ACHN (cell line): ENCODE measurements at places on chromosomes 13 and 19.
A peak's percentile ranks its signal among the peaks of the same experiment; 100 is the strongest.

- DNase-seq = no peak
Observed at GRCh38 chr19:35703343-35703742, 1.0 kb upstream of the ZBTB32 start.

DNA sequence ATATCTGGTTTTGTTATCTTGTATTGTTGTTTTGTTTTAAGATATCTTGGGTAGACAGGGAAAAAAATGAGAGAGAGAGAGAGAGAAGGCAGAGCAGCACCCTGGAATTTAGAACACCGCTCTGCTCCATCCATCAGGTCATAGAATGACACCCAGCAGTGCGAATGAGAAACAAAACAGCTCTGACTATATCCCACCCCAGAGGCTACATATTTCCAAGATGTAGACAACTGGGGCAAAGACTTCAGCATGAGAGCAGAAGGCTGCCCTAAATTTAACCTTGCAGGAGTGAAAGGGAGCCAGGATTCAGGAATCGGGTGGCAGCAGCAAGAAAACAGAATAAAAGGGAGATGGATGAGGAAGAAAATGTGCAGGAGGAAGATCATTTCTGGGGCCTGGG lies 46.5 kb downstream of the TNFSF13B start:
- no peak for DNase-seq

DNA sequence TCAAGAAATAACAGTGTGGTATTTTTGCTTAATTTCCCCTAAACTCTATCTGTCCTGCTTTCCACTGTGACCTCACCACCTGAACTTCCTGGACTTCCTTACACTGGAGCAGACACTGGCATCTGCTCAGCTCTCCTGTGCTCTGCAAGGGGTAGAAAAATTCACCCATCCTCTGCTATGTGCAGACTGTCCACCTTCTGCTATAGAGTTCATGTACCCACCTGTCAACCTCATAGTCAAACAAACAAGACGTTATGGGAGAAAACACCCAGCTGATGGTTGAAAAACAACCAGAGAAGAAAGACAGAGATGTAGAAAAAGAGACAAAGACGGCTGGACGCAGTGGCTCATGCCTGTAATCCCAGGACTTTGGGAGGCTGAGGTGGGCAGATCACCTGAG lies 12.2 kb downstream of the LAIR1 start:
- DNase-seq = no peak

DNA sequence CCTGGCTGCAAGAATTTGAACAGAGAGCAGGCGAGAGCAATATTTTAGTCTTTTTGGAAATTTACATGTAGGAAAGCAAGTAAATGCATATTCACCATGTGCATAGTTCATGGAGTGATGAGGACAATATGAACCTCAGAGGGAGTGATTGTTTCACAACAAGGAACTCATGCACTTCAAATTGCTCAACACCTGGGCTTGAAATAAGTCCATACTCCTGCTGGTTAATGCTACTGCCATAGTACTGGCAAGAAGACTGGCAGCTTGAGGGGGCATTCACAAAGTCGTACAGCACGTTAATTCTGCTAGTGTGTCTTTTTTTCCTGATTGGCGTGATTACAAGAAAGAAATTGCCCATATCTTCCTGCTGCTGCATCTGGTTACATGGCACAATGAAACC lies 267.6 kb downstream of the PCDH17 start:
- DNase-seq = no peak

DNA sequence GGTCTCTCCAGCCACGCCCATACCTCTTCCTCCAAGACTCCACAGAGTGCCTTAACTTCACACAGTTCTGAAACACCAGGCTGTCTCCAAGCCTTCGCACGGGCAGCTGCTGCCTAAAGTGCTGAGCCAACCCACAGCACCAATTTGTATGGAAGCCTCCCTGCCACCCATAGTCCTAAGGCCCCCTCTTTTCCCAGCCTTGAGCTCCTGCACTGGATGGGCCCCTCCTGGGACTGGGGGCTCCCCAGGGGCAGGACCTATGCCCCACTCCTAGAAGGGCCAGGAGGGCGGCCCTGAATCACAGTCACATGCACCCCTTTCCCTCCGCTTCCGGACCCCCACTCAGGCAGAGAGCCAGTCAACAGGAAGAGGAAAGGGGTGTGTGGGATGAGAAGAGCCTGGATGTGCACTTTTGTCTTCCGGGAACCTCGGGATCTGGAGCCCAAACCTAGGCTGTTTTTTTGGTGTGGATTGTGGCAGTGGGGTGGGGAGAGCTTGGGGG lies 5.1 kb upstream of the FCER2 start:
- no peak for DNase-seq

GRCh38 chr19:5680084-5680436 lies 256 bp downstream of the MICOS13 start:
- DNase-seq = peak; percentile 39
